ENCODE measurements at places on chromosomes 5 and 9.

GRCh38 chr5:1510631-1511030 lies 13.1 kb downstream of the LPCAT1 start:
- no peak for DNase-seq

DNA sequence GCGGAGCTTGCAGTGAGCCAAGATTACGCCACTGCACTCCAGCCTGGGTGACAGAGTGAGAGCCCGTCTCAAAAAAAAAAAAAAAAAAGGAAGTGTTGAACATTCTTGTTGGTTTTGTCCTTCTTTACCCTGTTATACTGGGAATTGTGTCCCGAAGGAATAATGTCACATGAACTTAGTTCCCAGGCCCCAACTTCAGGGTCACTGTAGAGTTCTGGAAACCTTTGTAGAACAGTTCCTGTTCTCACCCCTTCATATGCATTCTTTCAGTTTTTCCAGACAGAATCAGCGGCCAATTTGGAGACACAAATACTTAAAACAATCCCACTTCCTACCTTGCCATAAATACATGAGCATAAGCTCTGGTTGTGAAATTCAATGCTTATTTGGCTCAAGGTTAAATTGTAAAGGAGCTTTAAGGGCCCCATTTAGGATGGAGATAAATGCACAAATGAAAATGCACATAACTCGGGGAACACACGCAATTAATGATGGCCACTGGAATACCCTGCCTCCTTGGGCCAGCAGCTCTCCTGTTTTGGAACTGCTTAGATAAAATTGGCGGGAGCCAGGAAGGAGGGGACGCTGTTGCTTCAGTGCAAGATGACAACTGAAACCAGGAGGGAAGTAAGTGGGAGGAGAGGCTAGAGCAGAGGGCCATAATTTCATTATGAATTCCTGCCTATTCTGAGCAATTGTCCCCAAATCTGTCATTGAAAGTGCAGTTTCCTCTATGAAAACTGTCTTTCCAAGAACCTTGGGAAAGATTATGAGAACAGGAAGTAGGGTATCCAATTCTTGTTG lies 153.7 kb downstream of the FGF1 start:
- no peak for DNase-seq

- no peak for DNase-seq
Measured at GRCh38 chr9:127523312-127523851, 72.1 kb downstream of the LRSAM1 start.

DNA sequence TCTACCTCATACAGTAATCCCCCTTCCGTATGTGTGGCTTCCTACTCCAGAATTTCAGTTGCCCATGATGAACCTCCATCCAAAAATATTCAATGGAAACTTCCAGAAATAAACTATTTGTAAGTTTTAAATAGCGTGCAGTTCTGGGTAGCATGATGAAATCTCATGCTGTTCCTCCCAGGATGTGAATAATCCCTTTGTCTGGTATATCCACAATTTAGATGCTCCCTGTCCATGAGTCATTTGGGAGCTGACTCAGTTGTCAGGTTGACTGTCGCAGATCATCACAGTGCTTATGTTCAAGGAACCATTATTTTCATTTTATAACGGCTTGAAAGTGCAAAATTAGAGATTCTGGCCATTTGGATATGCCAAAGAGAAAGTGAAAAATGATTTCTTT lies 290.1 kb upstream of the CDH9 start:
- DNase-seq: no peak

- no peak for DNase-seq
Measured at GRCh38 chr5:141908796-141909195, 14.9 kb upstream of the DELE1 start.

- no peak for DNase-seq
Measured at GRCh38 chr5:117041926-117042595, 467.4 kb upstream of the SEMA6A start.

DNA sequence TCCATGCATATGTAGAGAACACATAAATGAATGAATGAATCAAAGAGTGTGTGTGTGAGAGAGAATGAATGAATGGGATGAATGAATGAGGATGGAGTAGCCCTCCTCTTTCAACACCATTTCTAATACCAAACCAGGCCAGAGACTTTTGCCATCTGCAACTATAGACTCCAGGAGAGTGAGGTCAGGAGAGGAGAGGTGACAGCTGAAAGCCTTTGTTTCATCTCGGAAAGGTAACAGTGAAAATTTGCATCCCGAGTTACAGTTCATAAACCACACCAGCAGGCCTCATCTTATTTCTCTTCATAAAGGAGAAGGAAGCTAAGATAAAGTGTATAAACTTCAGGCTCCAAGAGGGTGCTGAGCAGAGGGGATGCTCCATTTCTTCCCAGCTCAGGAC lies 255.3 kb upstream of the KLF4 start:
- DNase-seq: no peak

DNA sequence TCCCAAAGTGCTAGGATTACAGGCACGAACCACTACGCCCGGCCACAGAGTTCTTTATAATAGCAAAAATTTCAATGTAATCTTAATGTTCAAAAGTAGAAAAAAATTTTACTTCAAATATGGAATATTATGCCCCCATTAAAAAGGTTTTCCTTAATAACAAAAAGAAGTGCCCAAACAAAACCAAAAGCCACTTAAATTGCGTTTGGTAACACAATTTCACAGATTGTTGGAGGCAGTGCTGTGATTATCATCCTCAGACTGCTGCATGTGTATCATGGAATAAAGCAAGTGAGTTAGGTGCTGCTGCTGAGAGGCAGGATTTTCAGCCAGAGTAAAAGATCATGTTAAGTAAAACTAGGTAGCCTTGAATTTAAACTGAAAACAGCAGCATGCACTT lies 132.7 kb downstream of the COL23A1 start:
- no peak for DNase-seq

DNA sequence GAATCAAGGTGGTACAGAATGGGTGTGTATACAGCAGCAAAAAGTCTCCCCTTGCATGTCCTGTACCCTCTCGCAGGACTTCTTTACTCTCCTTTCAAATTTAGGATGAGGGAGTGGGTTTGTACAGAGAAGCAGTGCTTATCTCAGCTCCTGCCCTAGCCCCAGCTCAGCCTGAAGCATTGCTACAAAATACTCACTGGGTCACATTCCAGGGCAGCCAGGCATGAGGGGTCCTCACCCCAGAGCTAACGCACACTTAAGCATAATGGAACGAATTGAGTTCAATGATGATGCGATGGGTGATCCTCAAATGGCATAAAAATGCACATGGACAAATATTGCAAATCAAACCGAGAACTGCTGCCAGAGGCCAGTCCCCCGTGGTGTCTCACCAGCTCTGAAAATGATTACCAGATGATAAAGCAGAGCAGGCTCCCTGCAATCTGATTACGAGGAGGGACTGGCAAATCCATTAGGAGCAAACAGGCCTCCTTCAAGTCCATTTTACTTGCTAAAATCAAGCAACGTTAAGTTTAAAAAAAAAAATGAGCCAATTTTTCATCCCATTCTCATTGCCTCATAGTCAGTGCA lies 231.6 kb upstream of the TAS2R1 start:
- no peak for DNase-seq

GRCh38 chr9:93591301-93592007 lies 15.1 kb downstream of the PHF2 start:
- no peak for DNase-seq
